ENCODE measurements at places on chromosomes 5 and 9. TPM values are rescaled to one million over a fixed set of nuclear protein-coding genes. Genes with fewer than 3 reads are reported as not detected.

The C9orf50 gene
- not detected for total RNA-seq

The HNRNPH1 gene
- 202 TPM for total RNA-seq

The GHR gene
- 90.3 TPM for total RNA-seq

The C5orf63 gene
- 4.6 TPM for total RNA-seq

The CD72 gene
- total RNA-seq: 0.75 TPM

The FOXD4L6 gene
- total RNA-seq: not detected

The AIF1L gene
- 0.63 TPM for total RNA-seq

The POU5F2 gene
- total RNA-seq: 1.2 TPM

GRCh38 chr5:107531308-107531707, 139.4 kb downstream of the EFNA5 start:
- no peak for DNase-seq

GRCh38 chr5:13910637-13911288, 33.7 kb downstream of the DNAH5 start:
- no peak for DNase-seq

DNA sequence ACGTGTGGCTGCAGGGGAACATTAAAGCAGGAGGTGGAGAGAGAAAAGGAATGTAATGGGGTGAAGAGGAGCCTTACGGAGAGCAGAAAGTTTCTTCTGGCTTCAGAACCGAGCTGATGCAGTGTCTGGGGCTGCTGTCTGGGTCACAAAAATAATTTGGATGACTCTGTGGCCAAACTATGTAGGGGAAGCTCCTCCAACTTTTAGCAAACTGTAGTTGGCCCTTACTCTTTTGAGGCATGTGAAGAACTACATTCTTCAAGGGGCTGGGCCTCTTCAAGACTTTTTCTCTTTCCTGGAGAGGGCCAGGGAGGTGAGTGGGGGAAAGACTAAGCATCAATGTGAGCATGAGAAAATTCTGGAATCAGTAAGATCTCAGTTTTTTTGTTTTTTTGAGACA, 31.9 kb upstream of the SPARC start:
- no peak for DNase-seq

DNA sequence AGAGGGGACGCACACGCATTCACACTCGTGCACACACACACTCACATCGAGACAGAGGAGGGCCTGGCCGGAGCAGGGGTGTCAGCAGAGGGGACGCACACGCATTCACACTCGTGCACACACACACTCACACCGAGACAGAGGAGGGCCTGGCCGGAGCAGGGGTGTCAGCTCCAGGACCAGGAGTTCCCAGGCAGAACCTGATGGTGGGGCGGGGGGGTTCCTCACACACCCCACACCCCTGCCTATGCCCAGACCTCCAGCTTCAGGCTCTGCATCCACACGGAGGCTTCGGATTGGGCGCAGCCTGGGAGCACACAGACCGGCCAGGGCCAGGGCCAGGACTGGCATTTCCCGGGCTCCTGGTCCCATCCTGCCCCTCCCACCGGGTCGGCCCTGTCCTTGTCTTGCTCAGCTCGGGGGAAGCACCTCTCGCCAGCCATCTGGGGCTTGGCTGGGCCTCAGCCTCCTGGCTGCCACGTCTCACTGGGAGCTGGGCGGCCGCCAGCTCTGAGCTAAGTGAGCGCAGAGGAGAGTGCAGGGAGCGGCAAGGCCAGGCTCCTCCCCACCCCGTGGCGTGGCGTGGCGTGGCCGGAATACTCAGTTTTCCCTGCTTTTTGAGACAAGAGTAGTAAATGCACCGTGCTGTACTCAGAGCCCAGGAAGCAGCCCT, 31.3 kb downstream of the ADAMTS2 start:
- peak; percentile 52 for DNase-seq

GRCh38 chr5:158376679-158377078, 517.7 kb upstream of the CLINT1 start:
- DNase-seq: no peak

- DNase-seq: no peak
Measured at GRCh38 chr5:42908086-42908485, 96.4 kb upstream of the SELENOP start.

- DNase-seq: no peak
Measured at GRCh38 chr9:79485258-79485657, 86.5 kb upstream of the TLE4 start.

- DNase-seq: no peak
Measured at GRCh38 chr5:119054101-119054500, 16.8 kb upstream of the DMXL1 start.

- DNase-seq: no peak
Measured at GRCh38 chr9:120030847-120031246, 549.1 kb downstream of the CDK5RAP2 start.

DNA sequence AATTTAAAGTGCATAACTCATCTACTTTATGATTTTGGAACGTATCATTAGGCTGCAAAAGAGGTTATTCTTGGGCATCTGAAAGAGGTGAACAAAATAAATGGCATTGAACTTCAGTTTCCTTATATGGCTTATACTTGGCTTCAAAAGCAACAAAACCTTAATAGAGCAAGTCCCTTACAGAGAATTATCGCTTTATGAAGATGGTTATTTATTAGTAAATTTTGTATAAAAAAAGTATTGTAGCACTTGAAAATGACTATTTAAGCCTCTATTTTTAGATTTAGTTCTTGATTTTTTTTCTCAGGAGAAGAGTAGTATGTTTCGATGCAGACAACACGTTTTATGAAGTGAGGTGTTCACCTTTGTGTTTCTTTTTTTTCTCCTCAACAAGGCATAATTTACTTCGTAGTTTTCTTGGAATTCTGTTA, 2.0 kb downstream of the ERBIN start:
- DNase-seq: no peak

- DNase-seq: no peak
Measured at GRCh38 chr9:34431667-34432066, 26.7 kb downstream of the FAM219A start.

GRCh38 chr5:141760193-141760592, 78.2 kb upstream of the ARAP3 start:
- DNase-seq: no peak

- no peak for DNase-seq
Measured at GRCh38 chr5:73851471-73852181, 225.6 kb downstream of the ARHGEF28 start.

DNA sequence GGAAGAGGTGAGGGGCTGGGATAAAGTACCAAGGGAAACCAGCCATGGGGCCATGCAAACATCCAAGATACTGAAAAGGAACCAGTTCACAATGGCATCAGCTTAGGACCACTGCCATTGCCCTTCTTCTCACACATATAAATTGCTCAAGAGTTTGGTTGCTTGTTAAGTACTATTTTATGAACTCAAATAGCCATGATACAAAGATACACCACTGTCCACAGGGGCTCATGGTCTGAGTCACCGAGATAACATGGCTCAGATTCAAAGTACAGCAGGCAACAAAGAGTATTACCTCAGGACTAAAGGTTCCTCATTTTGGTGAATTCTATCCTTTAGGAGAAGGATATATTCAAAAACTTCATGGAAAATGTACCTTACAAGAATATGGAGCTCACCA, 55.6 kb downstream of the FANCC start:
- DNase-seq: no peak
